ENCODE measurements at places on chromosomes 4 and X.

DNA sequence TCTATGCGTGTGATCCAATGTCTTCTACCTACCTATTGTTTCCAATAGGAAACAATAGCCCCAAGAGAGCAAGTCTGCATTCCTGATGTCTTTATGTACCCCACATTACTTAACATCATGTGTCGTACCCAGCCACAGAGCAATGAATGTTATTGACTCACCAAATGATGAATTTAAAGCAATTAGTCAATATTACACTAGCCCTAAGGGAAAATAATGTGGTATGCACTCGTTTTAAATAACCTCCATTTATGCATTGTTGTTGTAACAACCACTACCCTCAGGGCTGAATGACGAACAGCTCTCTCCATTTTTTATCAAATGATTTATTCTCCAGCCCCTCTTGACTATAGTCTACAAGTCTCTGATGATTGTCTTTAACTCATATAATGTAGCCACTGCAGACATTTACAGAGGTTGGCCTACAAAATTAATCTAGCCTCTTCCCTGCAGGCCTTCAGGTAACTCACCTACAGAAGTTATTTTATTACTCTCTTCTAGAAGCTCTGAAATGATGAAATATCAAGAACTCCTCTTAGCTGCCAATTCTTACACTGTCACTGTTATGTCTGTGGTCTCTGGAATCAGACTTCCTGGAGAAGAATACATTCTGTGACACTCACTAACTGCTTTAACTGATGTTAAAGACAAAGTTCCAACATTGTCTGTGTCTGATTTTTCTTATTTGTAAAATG is 601.7 kb upstream of the GRIA3 start:
- DNase-seq = no peak

- peak; percentile 74 for DNase-seq
Measured at GRCh38 chrX:2608638-2609430, 82.3 kb upstream of the CD99 start.

DNA sequence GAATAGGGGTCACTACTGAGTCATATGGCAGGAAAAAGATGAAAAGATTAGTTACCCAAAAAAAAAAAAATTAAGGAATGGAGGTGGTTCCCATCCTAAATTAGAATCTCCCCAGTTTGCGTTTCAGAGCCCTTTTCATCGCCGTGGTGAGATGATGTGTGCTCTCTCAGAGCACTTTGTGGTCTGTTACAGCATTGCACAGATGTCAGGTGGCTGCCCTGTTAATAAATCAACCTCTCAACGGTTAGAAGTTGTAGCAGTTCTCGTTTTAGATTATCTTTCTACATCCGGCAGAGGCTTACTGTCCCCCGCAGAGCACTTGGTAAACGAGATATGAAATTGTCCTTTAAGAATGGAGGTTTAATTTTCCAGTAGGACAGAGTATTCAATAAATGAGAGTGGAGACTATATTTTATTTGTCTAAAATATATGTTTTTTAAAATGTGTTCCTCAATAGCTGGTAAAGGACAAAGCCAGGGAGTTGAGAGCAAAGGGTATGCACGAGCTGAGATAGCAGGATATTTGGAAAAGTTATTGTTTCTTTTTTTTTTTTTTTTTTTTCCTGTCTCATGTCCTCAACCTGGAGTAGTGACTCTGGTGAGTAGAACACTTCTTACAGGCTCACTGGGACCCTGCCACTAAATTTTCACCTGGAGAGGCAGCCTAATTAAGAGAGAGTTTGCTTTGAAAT is 26.9 kb downstream of the AFF1 start:
- DNase-seq = peak; percentile 64

DNA sequence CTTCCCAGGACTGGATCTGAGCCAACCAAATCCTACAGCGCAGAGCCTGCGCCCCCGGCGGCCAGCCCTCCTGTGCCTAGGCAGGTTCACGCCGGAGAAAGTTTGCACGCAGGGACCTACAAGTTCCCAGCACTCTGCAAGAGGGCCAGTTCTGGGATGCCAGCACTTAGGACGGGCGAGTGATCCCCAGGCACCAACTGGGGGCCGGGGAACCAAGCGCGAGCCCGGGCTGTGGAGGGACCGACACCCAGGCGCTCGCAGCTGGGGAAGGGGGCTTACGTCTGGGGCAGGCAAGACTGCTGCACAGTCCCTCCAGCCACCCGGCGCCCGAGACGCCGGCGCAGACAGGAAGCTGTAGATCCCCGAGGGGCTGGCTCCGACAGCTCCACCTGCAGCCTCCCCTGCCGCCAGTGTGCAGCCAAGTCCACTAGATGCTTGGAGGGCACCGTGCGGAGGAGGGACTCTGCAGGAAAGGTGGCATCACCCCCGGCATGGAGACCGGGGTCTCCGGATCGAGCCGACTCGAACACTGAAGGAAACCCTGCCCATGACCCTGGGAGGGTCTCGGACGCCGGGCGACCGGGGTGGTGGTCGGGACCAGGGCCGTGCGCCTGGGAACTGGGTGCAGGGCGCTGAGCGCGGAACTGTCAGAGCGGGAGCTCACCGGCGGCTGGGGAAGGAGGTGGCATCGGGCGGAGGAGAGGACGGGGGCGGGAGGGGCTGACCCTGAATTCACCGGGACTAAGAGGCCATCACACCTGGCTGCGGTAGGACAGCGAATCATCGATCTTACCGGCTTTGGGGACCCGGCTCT is 566 bp downstream of the CORIN start:
- DNase-seq = peak; percentile 58

GRCh38 chr4:102430461-102430910 is 70.7 kb upstream of the NFKB1 start:
- DNase-seq = no peak

DNA sequence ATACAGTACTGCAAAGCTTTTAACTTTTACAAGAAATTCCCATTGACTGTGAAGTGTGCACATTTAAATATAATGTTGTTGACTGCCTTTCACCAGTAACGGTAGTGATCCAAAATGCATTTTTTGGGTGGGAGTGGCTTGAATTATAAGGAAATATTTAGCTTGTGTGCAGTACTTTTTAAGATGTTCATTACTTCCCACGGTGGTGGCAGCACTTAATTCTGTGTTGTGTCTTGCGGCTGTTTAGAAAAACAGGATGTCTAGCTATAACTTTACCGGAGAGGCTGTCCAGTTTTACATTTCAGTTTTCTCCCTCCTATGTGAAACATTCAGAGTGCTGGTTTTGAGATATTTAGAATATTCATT is 1.7 kb downstream of the TMEM131L start:
- DNase-seq = no peak

- DNase-seq = no peak
Measured at GRCh38 chr4:123068081-123068480, 145.7 kb upstream of the NUDT6 start.

DNA sequence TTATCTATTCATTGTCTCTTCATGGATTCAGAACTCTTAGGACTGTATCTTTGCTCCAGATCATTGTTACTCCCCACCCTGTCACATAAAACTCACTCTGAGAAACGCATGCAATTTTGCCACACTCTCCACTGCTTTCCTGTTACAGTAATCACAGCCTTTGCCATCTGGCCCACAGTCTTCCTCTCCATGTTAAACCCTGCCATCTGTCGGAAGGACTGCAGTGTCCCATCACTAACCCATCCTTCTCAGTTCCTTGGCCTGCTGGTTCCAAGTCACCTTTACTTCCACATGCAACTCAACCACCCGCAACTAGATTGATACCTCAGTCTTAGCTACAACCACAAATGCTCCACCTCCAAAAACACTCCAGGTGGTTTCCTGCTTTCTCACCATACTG is 308.7 kb upstream of the FAM241A start:
- no peak for DNase-seq

- no peak for DNase-seq
Measured at GRCh38 chr4:127421437-127421836, 211.3 kb upstream of the INTU start.

- DNase-seq = no peak
Measured at GRCh38 chrX:97876697-97877407, 993.1 kb downstream of the RPA4 start.

DNA sequence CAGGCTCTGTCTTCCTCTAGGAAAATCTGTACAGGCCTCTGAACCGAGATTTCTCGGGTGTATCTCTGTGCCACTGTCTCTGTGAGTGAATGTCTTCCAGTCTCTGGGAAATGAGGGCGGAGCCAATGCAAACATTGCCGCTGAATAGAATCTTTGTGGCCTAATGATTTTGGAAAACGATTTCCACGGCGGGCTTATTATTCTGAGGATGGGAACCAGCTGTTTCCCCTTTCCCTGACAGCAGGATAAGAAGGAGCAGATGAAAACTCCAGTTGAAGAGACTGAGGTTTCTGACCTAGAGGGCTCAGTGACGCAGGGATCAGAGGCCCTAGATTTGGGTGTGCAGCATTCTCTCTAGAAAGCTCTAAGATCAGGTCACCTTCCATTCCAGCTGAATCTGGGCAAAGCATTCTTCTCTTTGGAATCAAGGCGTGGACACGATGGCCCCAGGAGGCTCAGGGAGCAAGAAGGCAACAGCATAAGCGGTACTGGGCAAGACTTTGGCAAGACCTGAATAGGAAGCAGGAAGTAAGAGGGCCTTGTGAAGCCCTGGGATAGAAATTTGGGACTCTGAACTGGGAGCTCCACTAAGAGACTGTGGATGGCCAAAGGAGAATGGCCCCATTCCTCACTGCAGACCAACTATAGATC is 47.3 kb downstream of the PJA1 start:
- no peak for DNase-seq

Measured in Daoy (cell line).